ENCODE measurements at places on chromosomes 12 and 14.

GRCh38 chr14:52485350-52485960 lies 66.8 kb downstream of the TXNDC16 start:
- DNase-seq: no peak

DNA sequence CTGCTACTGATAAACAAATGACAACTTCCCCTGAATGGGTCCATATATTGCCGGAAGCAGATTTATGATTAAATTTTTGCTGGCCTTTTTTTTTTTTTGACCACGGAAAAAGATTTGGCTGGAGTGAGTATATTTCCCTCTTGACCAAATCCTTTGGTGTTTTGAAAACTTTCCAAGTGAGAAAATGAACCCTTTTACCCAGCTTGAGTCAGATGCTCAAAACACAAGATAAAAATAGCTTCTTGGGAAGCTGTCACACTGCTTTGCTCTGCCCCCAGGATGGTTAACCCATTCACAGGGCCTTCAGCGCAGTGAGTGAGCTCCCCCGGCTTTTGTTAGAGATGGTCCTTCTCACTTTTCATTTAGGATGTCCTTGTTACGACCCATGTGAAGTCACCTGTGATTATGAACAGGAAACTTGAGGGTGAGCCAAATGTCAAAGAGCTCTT lies 224.3 kb downstream of the PELI2 start:
- DNase-seq: no peak

DNA sequence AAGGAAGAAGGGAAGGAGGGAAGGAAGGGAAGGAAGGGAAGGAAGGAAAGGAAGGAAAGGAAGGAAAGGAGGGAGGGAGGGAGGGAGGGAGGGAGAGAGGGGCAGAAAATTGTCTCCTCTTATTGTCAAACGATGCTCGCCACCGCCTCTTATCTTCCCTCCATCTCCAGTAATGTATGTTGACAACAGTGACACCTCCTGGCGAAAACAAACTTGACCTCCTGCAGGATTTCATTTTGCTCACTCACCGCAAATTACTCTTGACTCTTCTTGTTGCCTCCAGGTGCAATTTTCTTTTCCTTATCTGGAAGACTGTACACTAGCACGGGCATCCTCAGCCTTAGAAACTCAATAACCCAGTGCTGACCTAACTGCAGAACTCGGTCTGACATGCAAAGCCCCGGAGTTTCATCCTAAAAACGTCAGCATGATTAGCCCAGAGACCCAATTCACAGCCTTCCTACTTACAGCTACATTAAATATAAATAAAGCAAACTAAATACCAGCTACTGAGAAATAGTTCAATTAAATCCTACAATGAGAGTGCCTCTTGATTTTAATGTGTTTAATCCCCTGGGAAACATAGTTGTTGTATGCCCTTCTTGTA lies 512.4 kb upstream of the TMPO start:
- no peak for DNase-seq

DNA sequence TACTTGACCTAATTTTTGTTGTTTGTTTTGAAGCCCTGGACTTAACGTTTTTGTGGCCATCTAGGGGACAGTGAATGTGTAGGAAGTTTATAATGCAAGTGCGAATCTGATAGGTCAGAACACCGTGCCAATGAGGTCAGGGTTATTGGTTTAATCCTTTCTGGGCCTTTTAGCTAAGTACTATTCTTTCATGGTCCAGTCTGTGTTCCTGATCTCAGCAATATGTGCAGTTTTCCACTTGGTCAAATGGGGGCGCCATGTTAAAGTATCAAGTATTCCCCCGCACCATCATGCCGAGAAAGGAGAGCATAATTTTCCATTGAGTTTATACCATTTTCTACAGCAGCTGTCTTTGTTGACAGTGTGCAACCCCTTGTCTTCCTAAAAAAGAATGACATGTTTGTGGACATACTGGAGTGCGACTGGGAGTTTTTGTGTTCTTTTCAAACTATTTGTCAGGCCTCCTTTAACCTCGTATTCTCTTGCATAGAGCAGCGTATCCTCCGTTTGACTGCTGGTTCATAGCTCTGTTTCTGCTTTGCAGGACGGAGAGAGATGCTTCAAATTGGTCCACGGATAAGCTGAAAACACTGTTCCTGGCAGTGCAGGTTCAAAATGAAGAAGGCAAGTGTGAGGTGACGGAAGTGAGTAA lies 1.3 kb downstream of the AHSA1 start:
- DNase-seq: peak; percentile 21

GRCh38 chr14:74697543-74697942 lies 15.3 kb downstream of the AREL1 start:
- DNase-seq: no peak

DNA sequence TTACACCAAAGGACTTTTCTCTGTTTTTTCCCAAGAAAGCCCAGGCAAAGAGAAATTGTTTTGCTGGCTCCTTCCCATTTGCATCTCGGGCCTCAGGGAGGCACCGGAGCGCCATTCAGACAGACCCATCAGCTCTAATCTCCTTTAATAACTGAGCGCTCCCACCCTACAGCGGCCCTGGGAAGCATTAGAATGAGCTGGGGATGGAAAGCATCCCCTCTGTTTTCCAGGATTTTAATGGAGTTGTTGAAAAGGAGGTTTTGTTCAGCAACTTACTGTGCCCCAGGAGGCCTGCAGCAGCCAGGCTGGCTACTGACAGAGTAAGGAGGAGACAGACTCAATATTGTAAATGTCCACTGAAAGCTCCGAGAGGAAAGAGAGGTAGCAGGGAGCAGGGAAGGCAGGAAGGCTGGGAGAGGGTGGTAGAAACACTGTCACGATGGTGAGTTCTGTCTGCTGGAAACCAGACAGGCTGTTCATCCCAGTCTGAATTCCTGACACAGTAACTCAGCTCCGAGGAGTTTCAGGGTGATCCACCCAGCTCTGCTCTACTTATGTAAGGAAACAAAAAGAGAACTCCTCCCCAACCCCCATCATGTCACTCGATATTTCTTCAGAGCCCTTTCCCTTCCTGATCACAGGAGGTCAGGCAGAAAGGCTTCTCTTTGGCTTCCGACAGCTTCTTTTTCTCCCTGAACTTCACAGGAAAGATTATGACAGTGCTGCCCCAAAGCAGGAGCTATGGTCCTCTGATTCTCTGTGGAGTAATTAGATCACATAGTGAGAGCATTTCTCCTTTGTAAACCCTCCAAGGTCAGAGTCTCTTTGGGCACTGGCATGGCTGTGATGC lies 62.5 kb upstream of the TMEM132D start:
- DNase-seq: no peak

GRCh38 chr14:55398679-55399078 lies 13.0 kb downstream of the ATG14 start:
- peak; percentile 85 for DNase-seq

GRCh38 chr12:116533343-116534251 lies 25.6 kb upstream of the MAP1LC3B2 start:
- no peak for DNase-seq

GRCh38 chr12:64009321-64010068 lies 165.0 kb downstream of the SRGAP1 start:
- no peak for DNase-seq

GRCh38 chr12:39777465-39777864 lies 157.9 kb upstream of the ABCD2 start:
- DNase-seq: no peak

DNA sequence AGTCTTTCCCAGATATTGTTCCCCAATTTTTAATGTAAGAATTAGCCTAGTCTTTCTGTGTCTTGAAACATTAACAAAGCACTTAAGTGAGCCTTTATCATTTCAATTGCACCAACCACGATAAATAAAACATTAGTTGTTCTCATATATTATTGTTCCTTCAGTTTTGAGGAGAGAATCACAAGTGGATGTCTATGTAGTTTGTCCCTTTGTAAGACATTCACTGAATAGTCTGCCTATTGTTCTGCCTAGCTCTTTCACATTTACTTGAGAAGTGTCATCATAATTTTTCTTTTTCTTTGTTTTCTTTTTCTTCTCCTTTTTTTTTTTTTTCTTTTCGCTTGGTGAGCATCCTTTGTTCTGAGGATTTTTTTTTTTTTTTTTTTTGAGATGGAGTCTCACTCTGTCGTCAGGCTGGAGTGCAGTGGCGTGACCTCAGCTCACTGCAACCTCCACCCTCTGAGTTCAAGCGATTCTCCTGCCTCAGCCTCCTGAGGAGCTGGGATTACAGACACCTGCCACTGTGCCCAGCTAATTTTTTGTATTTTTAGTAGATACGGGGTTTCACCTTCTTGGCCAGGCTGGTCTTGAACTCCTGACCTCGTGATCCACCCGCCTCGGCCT lies 129.7 kb downstream of the SYT1 start:
- DNase-seq: no peak

- DNase-seq: no peak
Observed at GRCh38 chr14:42004321-42004720, 397.6 kb downstream of the LRFN5 start.
